ENCODE measurements at places on chromosomes 11 and 22.

GRCh38 chr11:10044618-10045017, 249.4 kb downstream of the SBF2 start:
- DNase-seq, result no peak

DNA sequence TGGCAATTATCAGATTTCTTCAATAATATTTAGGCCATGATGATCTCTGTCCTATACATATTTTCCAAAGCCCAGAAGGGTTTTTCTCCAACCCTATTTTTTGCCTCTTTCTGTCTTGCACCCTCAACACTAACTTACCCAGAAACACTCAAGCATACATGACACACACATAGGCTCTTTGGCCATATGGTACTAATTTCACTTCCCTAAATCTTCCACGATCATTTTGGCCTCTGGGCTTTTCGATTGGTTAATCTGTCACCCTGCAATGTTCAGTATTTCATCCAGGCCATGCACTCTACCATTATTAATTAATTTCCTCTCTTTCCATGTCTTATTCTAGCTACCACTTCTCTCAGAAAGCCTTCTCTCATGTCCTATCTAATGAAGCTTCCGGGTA, 59.8 kb downstream of the LUZP2 start:
- DNase-seq, result no peak

DNA sequence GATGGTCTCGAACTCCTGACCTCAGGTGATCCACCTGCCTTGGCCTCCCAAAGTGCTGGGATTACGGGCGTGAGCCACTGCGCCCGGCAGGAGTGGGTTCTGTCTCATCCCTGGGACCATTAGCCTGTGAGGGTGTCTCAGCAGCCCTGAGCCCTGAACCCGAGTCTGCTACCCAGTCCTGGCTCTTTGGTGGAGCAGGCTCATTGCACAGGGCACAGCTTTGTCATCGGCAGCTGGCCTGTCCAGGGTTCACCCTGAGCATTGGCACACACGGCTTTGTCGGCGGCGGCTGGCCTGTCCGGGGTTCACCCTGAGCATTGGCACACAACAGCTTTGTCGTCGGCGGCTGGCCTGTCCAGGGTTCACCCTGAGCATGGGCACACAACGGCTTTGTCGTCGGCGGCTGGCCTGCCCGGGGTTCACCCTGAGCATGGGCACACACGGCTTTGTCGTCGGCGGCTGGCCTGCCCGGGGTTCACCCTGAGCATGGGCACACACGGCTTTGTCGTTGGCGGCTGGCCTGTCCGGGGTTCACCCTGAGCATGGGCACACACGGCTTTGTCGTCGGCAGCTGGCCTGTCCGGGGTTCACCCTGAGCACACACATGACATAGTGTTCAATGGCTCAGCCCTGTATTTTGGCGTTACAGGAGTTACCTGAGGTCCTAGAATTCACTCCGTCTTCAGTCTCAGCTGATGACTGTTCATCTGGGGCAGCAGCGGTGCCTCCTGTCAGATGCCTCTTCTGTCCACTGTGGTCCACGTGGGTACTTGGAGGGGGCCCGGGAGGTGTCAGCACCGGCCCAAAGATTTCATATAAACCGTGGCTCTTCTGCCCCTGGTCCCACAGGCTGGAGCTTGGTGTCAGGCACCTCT, 1082.5 kb downstream of the BRD1 start:
- no peak for DNase-seq

DNA sequence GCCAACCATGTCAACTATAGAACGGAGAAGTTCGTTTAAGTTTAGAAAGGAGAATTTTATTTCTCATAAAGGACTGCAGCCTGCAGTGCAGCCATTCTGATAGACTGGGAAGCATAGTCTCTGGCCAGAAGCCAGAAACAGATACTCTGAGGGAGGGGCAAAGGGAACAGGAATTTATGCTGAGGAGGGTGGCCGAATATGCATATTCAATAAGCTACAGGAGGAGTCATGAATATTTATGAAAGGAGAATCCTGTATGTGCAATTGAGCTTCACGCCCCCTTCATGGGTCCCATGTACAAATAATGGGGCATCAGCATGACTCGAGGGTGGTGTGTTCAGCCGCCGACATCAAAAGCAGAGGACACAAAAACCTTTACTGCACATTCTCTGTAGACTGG, 199.9 kb downstream of the CWF19L2 start:
- DNase-seq, result no peak

- DNase-seq, result no peak
Observed at GRCh38 chr11:7579361-7579791, 65.6 kb downstream of the PPFIBP2 start.

GRCh38 chr11:95387325-95387724, 156.3 kb upstream of the SESN3 start:
- DNase-seq, result no peak

DNA sequence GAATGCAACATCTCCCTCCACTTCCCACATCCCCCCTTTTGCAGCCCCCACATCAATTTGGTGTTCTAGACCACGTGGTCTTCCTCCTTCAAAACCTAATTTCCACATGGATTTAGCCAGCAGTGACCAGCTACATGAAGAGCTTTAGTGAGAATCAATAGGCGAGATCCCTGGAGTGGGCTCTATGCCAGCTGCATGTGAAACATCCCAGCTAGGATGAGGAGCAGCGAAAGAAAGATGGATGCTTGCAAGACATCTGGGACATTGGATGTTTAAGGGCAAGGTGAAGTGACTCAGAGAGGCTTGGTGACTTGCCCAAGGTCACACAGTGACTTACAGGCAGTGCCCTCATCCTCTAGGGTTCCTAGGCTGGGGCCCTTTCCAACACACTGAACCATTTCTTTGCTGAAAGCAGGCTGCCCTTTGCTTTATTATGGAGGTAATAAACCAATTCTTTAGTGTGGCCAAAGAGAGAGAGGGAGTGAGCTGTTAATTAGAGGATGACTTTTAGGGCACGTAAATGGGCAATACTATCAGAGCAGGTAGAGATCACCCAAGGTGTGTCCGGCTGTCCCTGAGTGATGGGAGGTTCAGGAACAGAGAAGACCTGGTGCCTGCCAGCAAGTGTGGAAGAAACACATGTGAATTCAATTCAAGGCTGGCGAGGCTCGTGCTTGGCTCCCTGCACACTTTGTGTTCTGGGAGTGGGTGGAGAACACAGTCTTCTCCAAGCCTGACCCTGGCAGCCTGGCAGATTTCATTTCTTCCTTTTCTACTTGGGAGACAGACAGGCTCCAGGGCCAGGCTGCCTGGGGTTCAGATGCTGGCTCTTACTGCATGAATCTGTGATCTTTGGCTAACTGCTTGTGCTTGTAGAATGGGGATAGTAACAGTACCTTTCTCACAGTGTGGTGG, 24.0 kb downstream of the TSPAN18 start:
- no peak for DNase-seq

GRCh38 chr11:117972044-117972443, 14.2 kb upstream of the IL10RA start:
- DNase-seq, result no peak

DNA sequence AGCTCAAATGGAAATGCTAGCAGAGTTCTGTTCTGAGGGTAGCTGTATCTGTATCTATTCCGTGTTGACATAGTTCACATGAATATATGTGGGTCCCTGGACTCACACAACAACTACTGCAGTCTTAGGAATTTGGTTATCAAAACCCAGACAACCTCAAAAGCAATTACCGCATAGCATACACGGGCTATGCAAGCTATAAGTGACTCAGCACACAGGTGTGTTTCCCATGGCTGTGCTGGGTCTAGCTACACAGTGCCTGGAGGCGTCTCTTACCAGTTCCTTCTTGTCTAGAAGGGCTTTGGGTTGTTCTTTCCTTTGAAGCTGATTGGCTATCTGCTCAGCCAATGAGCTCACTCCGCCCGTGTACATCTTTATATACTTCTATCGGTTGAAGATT, 98.2 kb upstream of the BID start:
- no peak for DNase-seq

GRCh38 chr22:29716814-29717545, 2.8 kb upstream of the CABP7 start:
- DNase-seq, result peak; percentile 74

DNA sequence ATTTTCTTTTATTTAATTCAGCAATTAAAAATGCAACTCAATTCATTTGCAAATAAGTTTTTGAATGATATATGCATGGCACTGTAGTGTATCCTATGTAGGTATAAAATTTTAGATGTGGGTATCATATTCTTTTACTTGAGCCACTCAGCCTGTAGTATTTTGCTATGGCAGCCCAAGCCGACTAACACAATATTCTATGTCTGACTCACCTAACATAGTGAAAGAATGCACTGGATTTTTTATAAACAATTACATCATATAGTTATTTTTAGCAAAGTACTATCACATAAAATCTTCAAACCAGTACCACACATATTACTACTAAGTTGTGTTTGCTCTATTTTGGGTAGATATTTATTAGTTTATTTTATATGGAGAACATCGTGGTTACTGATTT, 21.9 kb upstream of the GRIA4 start:
- DNase-seq, result no peak

- DNase-seq, result no peak
Observed at GRCh38 chr11:2996976-2997375, 4.8 kb upstream of the NAP1L4 start.

- no peak for DNase-seq
Observed at GRCh38 chr22:41446057-41446501, 522 bp downstream of the TOB2 start.

GRCh38 chr11:11446967-11447366, 93.9 kb upstream of the CSNK2A3 start:
- DNase-seq, result no peak

DNA sequence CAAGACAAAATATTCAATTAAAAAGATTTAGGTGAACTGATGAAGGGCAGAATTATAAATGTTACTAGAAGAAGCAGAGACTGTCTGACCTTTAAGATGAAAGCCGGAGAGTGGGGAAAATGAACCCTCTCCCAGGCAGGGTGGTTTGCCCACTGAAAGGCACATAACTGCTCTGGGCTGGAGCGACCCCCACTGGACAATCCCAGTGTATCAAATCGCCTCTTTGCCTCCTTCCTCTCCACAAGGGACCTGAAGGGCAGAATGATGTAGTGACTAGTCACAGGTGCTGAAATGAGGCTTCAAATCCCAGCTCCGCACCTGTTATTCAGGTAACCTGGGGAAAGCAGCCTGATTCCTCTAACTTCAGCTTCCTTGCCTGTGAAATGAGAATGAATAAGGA, 69.0 kb downstream of the EFCAB6 start:
- DNase-seq, result no peak

DNA sequence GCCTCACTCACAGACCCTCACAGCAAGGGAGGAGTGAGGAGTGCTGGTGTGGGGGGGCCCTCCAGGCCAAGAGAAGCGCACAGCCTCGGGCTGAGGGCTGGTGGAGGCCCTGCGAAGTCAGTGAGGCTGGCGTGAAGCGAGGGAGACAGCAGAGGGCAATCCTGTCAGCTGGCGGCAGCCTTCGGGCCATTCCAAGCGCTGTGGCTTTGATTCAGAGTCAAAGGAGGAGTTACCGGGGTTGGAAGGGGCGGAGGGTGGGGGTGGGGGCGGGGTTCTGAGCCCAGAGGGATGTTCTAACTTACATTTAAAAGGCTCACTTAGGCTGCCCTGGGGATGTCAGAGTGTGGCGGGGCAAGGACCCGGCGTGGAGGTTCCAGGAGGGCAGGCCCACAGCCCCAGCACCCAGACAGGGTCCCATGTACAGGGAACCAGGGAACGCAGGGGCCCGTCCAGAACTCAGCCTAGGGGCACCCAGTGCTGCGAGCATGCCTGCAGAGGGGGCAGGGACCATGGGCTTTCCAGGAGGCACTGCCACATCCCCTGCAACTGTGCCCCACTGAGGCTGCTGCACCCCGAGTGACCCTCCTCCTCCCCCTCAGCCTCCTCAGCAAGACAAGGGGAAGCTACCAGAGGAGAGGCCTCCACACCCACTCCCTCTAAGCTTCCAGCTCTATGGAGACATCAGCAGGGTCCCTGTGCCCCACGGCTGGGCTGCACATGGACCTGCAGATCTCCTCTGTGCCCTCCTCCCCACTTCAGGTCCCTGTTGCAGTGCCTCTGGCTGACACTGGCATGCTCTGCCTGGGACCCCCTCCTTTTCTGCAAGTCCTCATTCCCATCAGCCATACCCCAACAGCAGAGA, 39.7 kb upstream of the TTLL12 start:
- DNase-seq, result no peak

DNA sequence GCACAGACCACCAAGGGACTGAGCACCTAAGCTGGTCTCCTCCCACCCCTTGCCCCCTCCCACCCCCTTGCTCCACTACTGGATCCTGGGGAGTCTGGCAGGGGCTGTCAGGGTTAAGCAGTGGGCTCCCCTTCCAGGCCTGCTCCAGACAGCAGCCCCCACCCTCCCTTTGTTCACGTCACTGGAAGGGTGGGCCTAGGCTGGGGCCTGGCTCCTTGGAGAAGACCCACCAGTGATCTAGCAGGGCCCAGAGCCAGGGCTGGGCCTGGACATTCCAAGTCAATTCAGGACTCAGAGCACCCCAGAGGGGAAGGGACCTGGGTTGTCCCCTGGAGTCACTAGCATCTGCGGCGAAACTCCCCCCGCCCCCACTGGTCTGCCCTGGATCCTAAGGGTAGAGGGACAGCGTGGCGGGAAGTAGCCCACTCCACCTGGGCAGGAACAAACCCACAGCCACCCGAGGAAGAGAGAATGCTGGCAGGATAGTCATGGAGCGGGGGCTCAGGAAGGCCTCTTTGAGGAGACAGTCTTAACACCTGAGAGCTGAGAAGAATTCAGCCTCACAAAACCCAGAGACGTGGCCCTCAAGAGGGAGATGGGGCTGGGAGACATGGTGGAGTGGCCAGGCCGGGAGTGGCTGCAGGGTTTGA, 45.8 kb downstream of the IGLL1 start:
- no peak for DNase-seq

- peak; percentile 88 for DNase-seq
Observed at GRCh38 chr11:78417888-78418583, 416 bp upstream of the GAB2 start.

All from GM13976 (cell line).